ENCODE measurements at places on chromosomes 13 and 19. TPM values are rescaled to one million over a fixed set of nuclear protein-coding genes. Genes with fewer than 3 reads are reported as not detected.

The RASGRP4 gene
- 2.7 TPM for total RNA-seq

The KRTDAP gene
- total RNA-seq: not detected

The SSC5D gene
- total RNA-seq: 5.3 TPM

The SLITRK5 gene
- total RNA-seq: 1.3 TPM

The LILRB4 gene
- 2.9 TPM for total RNA-seq

The NLRP5 gene
- not detected for total RNA-seq

The ATXN8OS gene
- not detected for total RNA-seq

The ATP8B3 gene
- total RNA-seq: 1.9 TPM

The LILRA1 gene
- 1.1 TPM for total RNA-seq

The RNF6 gene
- 20.0 TPM for total RNA-seq

The BEST2 gene
- total RNA-seq: not detected

The PLPPR2 gene
- total RNA-seq: 17.1 TPM

The CYP4F8 gene
- not detected for total RNA-seq

The EDDM13 gene
- not detected for total RNA-seq

The PPP5C gene
- total RNA-seq: 66.6 TPM

The RNF17 gene
- not detected for total RNA-seq

The CDX2 gene
- not detected for total RNA-seq

The NECTIN2 gene
- 119 TPM for total RNA-seq

The ZFP28 gene
- 7.6 TPM for total RNA-seq

The CRLF1 gene
- total RNA-seq: 1.2 TPM

The SHC2 gene
- 30.6 TPM for total RNA-seq

The HTR2A gene
- total RNA-seq: 0.47 TPM

The ZNF527 gene
- 9.6 TPM for total RNA-seq

The NCCRP1 gene
- total RNA-seq: 2.3 TPM

The GJA3 gene
- 4.4 TPM for total RNA-seq

The PRRG2 gene
- total RNA-seq: 5.0 TPM

The PROZ gene
- 0.58 TPM for total RNA-seq

The LRRC8E gene
- total RNA-seq: 2.7 TPM

The SPIB gene
- total RNA-seq: 1.5 TPM

The HSD17B14 gene
- total RNA-seq: 12.0 TPM

The A1BG gene
- 4.3 TPM for total RNA-seq

The NLRP11 gene
- total RNA-seq: 0.18 TPM

The GIPR gene
- 4.1 TPM for total RNA-seq

The PEAK3 gene
- total RNA-seq: 0.47 TPM

The ZNF443 gene
- total RNA-seq: 8.6 TPM

The PSPN gene
- total RNA-seq: 2.5 TPM

The EBPL gene
- total RNA-seq: 47.3 TPM

The ICAM3 gene
- total RNA-seq: 17.2 TPM

The ZNF180 gene
- total RNA-seq: 15.0 TPM

The CABP5 gene
- not detected for total RNA-seq

The URAD gene
- not detected for total RNA-seq

The TMPRSS9 gene
- total RNA-seq: 0.23 TPM

All from metanephros (tissue), 2 donors.